ENCODE measurements at places on chromosomes 4 and X.

DNA sequence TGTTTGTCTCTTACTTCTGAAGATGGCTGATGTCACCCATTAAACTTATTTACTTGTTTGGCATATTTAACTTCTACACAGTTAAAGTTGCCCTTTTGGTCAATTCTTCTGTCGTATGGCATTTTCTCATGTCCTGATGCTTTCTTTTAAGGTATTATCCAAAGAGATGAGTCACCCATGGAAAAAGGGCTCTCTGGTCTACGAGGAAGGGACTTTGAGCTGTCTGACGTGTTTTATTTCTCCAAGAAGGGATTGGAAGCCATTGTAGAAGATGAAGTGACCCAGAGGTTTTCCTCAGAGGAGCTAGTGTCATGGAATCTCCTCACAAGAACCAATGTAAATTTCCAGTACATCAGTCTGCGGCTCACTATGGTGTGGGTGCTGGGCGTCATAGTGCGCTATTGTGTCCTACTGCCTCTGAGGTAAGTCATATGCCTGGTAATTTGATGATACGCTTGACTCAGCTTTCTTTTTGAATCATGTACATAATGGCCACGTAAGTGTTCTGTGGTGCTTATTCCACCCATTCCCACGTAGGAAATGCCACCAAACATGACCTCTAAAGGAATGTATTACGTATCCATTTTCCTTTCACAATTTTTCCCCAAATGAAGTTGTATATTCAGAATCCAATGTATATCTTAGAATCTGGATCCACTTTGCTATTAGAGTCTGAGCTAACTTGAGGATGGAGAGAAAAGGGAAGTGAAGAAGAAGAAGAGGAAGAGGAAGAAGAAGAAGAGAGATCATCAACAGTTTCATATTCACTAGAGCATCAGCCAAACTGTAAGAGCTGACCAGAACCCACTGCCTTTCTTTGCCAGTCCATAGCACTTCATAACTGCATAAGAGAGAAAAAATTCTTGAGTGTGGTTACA, 45.7 kb downstream of the GPAT3 start:
- no peak for DNase-seq

- DNase-seq = no peak
Measured at GRCh38 chr4:67996127-67996526, 32.8 kb upstream of the TMPRSS11A start.

GRCh38 chr4:43782391-43782790, 666.2 kb downstream of the KCTD8 start:
- no peak for DNase-seq

- peak; percentile 44 for DNase-seq
Measured at GRCh38 chr4:158172261-158173258, at the start of gene GASK1B. Gene GASK1B, minus strand, starts transcription at chr4:158173025. Its CDS starts 1,650 bp downstream, at chr4:158171375.

DNA sequence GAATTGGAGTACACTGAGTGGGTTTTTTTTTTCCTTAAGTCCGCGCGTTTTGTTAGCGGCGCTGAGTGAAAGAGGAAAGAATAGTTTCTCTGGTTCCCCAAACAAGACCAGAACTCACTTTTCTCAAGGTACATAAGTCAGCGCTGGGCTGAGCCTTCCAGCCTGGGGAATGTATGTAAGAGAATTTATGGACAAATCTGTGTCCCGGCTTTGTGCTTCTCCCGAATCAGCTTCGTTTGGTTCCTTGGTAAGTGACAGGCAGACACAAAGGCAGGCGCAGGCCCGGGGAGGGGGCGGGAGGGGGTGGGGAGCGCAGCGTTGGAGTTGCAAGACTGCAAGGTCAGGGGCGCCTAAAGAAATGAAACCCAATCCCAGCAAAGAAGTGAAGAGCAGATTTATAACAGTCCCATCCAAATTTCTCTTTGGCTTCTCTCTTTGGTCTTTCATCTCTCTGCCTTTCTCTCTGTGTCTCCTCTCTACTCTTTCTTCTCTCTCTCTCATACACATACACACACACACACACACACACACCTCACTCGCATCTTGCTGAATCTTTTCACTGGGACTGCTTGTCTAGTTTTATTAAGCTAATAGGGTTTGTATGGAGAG, 981 bp downstream of the TET2 start:
- DNase-seq = peak; percentile 61

DNA sequence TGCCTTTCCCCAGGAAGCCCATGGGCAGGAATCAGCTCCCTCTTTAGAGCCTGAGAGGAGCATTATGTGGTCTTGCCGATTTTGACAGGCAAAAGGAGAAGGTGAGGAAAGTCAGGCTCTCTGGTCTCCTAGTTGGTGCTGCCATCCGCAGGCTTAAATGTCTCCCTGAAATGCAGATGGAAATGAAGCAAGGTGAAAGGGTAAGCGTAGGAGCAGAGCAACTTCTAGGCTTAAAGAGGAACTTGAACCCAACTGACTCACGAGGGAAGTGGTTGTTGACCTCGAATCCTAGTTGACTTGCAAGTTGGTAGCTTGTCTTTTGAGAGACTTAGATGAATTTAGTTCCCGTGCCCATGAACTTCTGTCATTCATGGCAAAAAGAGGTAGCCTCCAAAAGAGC, 205.9 kb downstream of the PTTG2 start:
- DNase-seq = no peak

DNA sequence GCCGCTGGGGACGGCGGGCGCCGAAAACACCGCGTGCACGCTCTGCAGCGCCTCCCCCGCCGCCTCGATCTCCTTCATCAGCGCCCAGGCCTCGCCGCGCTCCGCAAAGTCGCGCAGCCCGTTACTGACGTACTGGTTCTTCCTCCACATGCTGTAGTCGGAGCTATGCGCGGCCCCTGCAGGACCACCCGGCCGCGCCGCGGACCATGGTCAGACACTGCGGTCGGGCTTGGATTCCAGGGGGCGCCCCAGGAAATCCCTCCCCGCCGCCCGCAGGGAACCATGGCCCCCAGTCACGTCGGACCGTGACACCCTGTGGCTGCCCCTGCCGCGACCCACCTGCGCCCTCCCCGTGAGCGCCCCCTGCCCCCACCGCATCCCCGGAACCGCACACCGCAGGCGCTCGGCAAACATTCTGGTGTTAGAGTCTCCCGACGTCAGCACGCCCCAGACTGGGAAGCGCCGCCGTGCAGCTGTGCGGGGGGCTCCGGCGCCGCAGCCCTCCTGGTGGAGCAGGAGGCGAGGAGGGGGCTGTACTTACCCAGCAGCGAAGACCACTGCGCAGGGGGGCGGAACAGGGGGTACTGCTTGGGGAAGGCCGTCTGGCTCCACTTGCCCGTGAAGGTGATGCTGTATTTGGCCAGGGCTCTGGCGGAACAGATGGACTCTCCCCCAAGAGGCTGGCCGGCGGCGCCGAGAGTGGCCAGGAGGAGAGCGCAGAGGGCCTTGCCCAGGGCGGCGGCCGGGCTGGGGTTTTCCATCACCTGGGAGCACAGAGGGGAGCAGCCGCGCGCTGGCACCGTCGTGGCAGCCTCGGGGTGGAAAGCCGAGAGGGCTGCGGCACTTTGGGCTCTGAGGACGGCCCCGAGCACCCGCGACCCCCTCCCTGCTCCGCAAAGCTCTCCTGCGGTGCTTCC, 814 bp downstream of the SPON2 start:
- peak; percentile 86 for DNase-seq

DNA sequence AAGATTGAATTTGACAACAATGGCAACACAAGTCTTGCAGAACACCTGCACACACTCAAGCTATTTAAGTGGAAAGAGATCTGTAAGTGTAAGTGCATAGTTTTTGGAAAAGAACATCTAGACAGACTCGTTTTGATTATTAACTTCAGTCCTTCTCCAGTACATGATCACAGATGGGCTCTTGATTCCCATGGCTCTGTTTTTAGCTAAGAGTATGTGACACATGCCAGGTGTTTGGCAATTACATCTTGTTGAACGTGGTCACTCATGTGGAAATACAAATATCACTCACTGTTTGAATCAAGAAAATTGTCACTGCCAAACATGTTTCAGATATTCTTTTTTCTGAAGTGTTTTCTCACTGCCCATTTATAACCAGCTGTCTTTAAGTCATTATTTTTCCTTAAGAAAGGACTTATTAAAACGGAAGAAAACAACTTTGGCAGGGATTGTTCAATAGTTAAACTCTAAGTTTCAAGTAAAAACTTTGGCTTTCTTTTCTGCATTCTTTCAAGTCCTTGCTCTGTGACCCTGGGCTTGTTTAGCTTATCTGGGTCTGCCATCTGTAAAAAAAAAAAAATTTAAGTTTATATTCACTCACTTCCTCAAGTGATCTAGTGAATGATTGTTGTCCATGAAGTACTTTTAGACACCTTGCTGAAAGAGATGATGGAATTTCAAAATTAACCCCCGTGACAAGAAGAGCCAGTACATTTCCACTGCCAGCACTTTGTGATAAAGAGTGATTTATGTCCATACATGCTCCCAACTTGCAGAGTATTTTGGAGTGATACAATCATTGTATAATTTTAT, 125.4 kb downstream of the ATXN3L start:
- DNase-seq = no peak

GRCh38 chr4:57378766-57379165, 268.6 kb upstream of the IGFBP7 start:
- no peak for DNase-seq

GRCh38 chr4:157824021-157824420, 348.8 kb downstream of the GASK1B start:
- no peak for DNase-seq

DNA sequence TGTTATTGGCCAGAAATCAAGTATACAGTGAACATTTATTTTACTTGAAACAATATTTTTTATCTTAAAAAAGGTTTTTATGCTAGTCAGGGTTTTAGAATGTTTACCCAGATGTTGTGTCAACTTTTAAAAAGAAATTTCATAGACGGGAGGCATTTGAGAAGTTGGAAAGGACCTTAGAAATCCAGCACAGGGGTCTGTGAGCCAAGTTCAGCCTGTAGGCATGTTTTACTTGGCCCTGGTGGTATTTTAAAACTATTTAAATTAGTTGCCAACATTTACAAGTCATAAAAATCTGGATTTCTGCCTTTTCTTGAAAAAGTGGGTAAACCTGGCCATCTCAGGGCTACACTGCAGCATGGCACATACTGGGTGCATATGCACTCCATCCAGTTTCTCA, 25.5 kb upstream of the FHL1 start:
- no peak for DNase-seq

GRCh38 chrX:104430742-104431119, 135.3 kb upstream of the IL1RAPL2 start:
- DNase-seq = no peak

Data from H7 (cell line).